ENCODE measurements at places on chromosomes 7 and 10.
A peak's percentile ranks its signal among the peaks of the same experiment; 100 is the strongest.

GRCh38 chr10:19815731-19816410, 361 bp upstream of the PLXDC2 start:
- DNase-seq: peak; percentile 80

GRCh38 chr7:27179503-27180430, 5.3 kb downstream of the HOXA11 start:
- no peak for DNase-seq

DNA sequence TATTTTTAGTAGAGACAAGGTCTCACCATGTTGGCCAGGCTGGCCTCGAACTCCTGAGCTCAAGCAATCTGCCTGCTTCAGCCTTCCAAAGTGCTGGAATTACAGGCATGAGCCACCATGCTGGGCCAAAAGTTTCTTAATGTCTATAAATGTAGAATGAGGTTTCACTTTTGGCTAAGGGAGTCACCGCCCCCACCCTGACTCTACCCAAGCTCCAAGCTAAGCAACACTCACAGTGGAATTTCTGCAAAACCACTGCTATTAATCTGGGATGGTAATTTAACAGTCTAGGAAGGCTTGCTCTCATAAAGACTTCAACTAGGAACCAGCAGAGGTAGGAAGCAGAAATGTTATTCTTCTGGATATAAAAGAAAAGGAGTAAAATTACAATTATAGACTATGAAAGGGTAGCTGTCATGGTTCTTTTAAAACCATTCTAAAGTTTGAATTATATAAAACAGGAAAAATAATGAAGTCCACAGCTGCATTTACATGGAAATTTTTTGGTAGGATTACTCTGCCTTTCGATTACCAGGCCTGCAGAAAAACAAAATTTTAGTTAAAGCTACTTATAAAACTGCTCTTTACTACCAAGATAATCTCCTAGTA, 211.6 kb downstream of the SFMBT2 start:
- DNase-seq: no peak

DNA sequence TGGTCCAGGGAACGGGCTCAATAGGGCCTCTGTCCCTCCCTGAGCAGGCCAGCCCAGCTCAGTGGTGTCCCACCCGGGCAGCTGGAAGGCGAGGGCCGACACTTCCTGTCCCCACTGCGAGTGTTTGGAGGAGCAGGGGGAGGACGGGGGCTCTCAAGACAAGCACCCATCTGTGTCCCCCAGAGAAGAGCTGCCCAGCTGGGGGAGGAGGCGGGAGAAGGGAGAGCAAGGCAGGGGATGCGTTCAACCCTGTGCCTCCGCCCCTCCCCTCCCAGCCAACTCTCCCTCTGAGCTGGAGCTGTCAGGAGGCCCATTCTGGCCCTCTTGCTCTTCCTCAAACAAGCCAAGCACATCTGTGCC, 35.7 kb downstream of the ZCCHC24 start:
- peak; percentile 99 for DNase-seq

DNA sequence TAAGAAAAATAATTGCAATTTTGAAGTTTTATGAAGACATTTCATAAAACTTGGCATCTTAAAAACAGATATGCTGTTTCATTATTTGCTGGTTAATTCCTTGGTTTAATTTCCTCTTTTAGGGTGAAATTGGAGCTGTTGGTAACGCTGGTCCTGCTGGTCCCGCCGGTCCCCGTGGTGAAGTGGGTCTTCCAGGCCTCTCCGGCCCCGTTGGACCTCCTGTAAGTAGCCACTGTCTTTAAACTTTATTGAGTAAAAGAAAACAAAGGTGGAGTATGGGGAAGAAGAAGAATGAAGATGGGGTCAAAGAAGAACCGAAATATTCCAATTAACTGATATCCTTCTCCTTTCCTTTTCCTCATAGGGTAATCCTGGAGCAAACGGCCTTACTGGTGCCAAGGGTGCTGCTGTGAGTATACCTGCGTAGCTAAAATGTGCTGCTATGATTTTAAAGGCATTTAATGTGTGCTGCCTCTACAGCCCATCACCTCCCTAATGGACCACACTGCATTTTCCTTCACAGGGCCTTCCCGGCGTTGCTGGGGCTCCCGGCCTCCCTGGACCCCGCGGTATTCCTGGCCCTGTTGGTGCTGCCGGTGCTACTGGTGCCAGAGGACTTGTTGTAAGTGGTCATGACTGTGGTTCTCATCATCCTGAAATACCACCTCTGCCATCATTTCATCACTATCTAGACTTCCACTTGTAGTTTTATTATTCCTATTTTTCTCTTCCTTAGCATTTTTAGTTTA, 14.7 kb downstream of the COL1A2 start:
- DNase-seq: no peak

- no peak for DNase-seq
Observed at GRCh38 chr10:3564346-3565002, 220.5 kb downstream of the KLF6 start.

DNA sequence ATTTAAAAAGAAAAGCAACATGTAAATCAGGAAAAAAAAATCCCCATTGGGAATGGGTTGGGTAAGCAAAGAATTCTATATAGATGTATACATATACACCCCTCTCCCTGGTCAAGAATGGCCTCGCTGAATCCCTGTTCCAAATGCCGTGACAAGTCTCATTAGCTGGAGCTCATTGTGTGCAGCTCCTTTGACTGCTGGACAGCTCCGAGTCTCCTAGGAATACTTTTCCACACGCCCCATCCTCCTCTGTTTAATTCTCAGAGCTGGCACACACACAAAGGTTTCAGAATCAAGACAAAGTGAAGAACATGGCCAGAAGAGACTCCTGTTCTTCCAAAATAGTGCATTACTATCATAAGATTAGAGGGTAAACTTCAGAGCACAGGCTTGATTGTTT, 130.9 kb upstream of the MKLN1 start:
- no peak for DNase-seq

DNA sequence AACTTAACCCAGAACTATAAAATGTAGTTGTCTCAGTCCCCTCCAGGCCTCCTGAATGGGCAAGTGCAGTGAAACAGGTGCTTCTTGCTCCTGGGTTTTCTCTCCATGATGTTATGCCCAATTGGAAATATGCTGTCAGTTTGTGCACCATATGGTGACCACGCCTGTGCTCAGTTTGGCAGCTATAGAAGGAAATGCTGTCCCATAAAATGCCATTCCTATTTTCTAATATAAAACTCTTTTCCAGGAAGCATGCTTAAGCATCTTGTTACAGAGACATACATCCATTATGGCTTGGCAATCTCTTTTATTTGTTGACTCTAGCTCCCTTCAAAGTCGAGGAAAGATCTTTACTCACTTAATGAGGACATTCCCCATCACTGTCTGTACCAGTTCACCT, 45.2 kb downstream of the FGFBP3 start:
- no peak for DNase-seq

DNA sequence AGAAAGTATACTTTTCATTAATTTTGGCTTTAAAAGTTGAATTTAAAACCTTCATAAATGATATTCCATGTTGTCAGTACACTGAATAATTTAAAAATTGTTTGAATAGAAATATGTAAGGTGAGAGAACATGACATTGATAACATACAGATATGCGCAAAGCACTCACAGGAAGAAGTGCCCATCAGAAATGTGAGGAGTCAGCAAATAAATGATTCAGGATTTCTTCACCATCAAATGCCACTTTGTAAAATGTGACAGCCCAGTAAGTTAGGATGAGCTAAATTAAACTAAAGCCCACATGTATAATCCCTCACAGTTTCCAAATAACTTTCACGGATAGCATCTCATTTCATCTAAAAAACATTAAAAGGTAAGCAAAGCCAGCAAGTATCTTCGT, 417.6 kb downstream of the MAGI2 start:
- DNase-seq: no peak

DNA sequence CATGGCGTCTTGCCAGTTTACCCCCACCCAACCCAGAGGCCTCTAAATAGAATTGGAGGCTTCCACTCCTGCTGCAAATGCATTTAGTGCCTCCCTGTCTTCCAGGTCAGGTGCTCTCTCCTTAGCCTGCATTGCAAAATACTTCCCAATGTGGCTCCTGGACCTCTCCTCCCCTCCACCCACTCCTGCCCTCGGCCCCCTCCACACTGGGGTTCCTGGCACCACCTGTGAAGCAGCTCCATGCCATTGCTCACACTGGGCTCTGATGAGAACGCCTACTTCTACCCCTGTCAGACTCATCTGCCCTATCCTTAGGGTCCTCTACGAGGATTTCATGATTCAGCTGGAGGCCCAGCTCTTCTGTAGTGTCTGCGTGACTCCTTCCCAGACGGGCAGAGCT, 37.4 kb downstream of the C10orf120 start:
- no peak for DNase-seq

DNA sequence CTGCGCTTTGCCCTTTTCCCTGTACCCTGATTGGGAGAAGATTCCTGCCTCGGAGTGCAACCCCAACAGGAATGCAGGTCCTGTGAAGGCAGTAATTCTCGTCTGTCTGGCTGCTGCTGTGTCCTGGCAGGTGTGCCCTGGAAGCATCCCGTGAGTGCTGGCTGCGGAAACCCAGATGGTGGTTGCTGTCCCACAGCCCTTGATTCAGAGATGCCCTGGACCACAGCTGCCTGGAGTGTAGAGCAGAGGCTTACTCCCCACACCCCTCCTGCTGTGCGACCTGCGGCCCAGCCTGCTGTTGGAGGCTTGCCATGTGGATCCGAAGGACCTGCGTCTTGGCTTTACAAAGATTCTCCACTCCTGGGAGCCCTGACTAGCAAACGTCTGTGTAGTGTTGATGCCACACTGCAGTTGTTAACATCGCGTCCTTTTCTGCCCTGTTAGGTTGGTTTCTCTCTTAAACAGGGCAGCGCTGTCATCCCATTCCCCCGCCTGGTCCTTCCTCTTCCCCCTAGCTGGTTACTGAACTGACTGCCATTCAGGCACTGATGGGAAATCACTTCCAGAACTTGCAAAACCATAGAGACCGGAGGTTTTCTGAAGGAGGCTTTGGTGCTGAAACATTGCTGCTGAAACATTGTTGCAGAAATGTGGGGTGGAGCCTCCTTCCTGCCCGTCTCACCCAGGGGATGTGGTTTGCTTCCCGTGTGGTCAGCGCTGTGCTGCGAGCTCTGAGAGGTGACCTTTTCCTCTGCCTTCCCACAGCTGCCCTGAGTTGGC, 53.3 kb downstream of the DNAJB6 start:
- DNase-seq: no peak

- DNase-seq: no peak
Observed at GRCh38 chr10:26372513-26373354, 65.4 kb upstream of the APBB1IP start.

DNA sequence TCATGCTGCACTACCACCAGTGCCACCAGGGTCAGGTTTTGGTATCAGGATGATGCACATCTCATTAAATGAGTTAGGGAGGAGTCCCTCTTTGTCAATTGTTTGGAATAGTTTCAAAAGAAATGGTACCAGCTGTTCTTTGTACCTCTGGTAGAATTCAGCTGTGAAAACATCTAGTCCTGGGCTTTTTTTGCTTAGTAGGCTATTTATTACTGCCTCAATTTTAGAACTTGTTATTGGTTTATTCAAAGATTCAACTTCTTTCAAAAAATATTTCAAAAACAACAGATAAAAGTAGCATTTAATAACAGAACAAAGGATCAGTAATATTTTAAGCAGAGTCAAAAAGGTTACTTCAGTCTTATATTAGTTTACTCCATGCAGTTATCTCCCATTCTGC, 6.4 kb upstream of the ZNF716 start:
- DNase-seq: no peak

DNA sequence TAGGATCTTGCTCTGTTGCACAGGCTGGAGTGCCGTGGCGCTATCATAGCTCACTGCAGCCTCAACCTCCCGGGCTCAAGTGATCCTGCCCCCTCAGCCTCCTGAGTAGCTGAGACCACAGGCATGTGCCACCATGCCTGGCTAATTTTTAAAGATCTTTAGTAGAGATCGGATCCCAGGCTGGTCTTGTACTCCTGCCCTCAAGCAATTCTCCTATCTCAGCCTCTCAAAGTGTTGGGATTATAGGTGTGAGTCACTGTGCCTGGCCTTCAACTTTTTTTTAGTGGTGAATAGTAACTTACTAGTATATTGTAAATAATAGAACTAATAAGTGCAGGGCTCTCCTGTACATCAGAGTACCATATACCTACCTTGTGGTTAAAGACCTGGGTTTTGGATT, 52.1 kb upstream of the LMTK2 start:
- DNase-seq: no peak

GRCh38 chr7:45073031-45073785, 15.6 kb downstream of the NACAD start:
- no peak for DNase-seq

DNA sequence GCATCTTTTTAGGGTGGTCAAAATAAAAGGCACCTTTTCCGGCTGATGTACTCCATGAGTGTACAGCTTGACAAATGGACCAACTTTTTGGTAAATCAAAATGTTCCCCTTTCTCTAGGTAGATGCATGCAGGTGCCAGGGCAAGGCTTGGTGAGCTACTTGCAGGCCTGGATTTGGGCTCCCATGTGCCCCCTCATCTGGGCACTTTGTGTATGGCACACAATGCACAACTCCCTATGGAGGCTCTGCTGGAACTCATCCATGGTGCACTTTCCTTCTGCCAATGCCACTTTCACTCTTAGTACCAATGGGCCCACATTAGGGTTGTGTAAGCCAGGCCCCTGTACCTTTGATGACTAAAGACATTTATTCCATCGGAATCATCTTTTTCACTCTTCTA, 300.8 kb downstream of the SDHAF3 start:
- no peak for DNase-seq

GRCh38 chr10:30462513-30462912, 28.5 kb downstream of the MAP3K8 start:
- DNase-seq: no peak

GRCh38 chr7:74023092-74023536, 4.9 kb upstream of the ELN start:
- DNase-seq: no peak

DNA sequence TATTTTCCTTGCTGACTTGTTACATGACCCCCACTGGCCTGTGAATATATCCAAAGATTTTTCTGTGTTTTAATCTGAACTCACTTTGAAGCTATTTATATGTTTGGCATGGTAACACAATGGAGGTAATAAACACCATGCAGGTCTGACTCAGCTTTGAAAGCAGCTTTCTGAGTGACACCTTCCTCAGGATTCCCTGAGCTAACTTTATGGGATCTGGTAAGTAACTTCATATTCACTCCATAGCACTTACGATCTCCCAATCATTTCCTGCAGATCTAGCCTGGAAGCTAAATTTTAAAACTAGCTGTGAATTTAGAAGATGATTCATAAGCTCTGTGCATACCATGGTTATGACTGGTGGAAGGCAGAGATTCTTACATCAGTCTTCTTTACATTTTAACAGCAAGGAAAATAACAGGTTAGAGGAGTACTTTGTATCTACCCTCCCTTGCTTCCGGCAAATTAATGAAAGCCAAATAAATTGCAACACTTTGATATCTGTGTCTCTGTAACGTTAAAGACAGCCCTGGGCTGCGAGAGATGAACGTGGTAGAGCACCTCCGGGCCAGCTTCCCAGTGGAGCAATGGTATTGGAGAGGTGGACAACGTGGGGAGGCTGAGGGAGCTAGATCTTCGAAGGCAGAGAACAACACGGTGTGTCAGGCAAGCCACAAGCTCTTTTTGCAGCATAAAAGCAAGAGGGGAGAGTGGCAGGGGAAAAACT, 170.2 kb upstream of the KLF14 start:
- no peak for DNase-seq
